ENCODE measurements at places on chromosomes 4 and X. TPM values are rescaled to one million over a fixed set of nuclear protein-coding genes. Genes with fewer than 3 reads are reported as not detected.

Gene FANCB
- total RNA-seq = 2.7 TPM

Gene REELD1
- not detected for total RNA-seq

Gene MAGEC3
- not detected for total RNA-seq

Gene CT47C1
- total RNA-seq = not detected

Gene OCIAD1
- 133 TPM for total RNA-seq

Gene S100P
- total RNA-seq = 54.2 TPM

Gene ZCCHC12
- 0.24 TPM for total RNA-seq

Gene GUCY1B1
- total RNA-seq = 0.23 TPM

Gene KDR
- total RNA-seq = not detected

Gene RS1
- total RNA-seq = not detected

Gene ETDB
- not detected for total RNA-seq

Gene LEF1
- total RNA-seq = not detected

Gene TRPC5OS
- not detected for total RNA-seq

Gene XK
- 0.36 TPM for total RNA-seq

Gene SERTM2
- not detected for total RNA-seq

Gene CSN1S1
- total RNA-seq = not detected

Gene FABP2
- total RNA-seq = not detected

Gene PASD1
- not detected for total RNA-seq

Gene MAGEA10
- total RNA-seq = not detected

Gene SPP1
- 200 TPM for total RNA-seq

Gene SCRG1
- not detected for total RNA-seq

Gene CYTL1
- total RNA-seq = not detected

Gene BCORL1
- 10.6 TPM for total RNA-seq

Gene RBM47
- total RNA-seq = 19.5 TPM

Gene ADGRG4
- not detected for total RNA-seq

Gene NXF2
- total RNA-seq = not detected

Gene ARMCX1
- total RNA-seq = 0.34 TPM

Gene C4orf46
- total RNA-seq = 6.6 TPM

Gene ARX
- total RNA-seq = 0.48 TPM

Gene ANOS1
- total RNA-seq = 0.20 TPM

Gene CABS1
- not detected for total RNA-seq

Gene RBM3
- 385 TPM for total RNA-seq

Gene PNMA3
- total RNA-seq = 0.09 TPM

Gene F11
- total RNA-seq = not detected
